ENCODE measurements at places on chromosomes 4 and X.

DNA sequence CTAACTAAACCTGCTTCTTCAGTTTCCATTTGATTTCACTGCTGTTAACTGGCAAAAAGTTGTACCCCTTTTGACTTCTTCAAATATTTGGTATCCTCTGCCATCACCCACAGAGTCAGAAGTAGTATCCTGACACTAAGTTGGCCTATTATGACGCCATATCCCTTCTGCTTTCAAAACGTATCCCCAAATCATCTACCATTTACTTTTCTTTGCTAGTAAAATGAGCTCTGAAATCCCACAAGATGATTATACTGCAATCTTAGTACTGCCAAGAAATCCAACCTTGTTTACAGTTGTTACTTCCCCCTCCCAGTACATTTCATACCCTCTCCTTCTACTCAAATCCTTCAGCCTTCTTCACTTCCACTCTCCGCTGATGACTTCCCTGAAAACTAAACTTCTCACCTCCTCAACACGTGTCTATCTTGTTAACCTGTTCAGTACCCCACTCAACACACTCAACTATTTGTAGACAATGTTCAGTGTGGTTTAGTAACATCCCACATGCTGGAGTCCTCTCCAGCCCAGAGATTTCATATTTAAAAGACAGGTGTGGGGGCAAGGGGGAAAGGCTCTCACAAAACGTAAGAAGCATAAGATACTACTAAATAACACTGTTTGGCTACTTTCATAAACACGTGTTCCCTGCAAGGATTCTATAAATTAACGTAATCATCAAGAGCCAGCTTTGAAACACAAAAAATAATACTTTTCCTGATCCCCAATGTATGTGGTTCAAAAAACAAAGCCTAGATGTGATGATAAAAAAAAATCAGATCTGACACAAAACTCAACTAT lies 1.3 kb downstream of the NAF1 start:
- no peak for DNase-seq

GRCh38 chr4:39014028-39014427 lies 18.2 kb downstream of the TMEM156 start:
- no peak for DNase-seq

- no peak for DNase-seq
Measured at GRCh38 chr4:102579794-102580462, 78.8 kb downstream of the NFKB1 start.

DNA sequence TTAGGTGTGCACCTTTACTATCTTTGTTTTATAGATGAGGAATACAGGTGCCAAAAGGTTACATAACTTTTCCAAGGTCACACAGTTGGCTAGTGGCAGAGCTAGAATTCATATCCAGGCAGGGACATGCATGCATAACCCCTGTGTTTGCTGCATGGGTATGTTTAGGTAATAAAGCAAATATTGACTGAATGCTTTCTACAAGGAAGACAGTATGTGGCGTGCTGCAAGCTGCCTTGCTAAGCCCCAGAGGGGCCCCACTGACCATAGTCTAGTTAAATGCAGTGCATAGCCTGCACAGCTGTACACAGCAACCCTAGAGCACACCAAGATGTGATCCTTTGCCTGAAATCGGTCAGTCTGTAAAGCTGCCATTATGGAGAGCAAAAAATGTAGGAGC lies 320.5 kb upstream of the IGFBP7 start:
- DNase-seq, result no peak

GRCh38 chr4:90769251-90769650 lies 642.1 kb downstream of the CCSER1 start:
- no peak for DNase-seq

DNA sequence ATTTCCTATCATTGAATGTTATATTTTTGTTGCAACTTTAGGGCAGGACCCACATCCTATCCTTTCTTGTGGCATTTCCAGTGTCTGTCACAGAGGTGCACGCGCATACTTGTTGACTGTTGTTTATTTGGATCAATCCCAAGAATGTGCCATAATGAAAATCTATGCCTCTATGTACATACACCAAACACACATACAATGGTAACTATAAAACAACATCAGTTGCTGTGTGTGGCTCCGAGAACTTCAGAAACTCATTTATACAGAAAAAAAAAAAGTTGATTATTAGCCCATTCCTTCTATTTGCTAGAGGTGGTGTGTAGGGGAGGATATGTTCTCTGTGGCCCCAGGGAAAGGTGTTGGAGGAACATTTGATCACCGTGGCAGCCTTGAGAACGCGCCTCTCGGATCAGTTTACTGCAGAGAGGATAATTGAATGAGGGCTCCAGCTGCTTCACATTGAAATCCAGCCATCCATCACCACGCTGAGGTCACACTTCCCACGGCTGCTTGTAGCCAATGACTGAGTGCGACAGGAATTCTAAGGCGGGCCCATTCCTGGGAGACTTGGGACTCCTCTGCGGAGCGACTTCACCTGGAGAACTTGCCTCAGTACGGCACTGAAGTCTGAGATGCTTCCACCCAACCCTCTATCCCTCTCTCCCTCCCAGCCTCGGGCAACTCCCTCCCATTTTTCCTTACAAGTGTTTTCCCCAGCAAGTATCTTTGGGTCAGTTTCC lies 19.5 kb downstream of the SMPX start:
- peak; percentile 65 for DNase-seq

DNA sequence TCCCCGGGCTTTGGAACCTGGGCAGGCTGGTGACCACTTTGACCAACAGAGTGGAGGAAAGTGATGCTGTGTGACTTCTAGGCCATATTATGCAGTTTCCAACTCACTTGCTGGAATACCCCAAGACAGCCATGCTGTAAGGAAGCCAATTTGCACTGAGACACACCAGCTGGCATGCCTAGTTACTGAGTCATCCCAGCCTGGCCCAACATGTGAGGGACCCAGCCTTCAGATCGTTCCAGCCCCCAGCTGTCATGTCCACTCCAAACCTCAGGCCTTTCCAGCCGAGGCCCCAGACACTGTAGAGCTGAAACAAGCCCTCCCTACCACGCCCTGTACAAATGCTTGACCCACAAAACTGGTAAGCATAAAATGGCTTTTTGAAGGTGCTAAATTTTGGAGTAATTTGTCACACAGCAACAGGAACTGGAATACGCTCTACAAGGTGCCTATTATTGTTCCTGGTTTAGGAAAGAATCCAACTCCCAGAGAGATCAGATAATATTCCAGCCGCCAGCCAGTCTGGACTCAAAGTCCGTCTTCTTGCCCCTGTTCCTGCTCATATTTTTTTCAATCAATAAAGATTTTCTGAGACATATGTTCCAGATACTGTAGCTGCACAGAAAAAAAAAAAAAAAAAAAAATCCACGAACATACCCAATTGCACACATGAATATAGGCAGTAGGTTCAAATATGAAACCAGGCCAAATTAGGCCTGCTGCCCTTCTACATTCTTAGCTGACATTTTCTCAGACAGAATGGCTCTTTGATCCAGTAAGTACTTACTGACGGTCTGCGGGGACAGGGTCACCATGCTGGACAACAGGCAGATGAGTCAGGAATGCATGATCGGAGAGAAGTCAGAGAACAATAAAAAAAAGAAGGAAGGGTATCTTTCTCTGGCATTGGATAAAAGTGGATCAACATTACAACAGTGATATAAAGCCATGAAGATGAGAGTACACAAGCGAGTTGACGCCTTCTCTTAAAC lies 35.1 kb downstream of the SH3KBP1 start:
- no peak for DNase-seq

GRCh38 chr4:55068522-55068921 lies 56.9 kb downstream of the KDR start:
- DNase-seq, result no peak

Data from NCI-H2081 (cell line).